Activated CD4-positive, alpha-beta T cell treated with anti-CD3 and anti-CD28 coated beads for 24 hours (primary cell): ENCODE measurements at places on chromosomes 13 and 19.

DNA sequence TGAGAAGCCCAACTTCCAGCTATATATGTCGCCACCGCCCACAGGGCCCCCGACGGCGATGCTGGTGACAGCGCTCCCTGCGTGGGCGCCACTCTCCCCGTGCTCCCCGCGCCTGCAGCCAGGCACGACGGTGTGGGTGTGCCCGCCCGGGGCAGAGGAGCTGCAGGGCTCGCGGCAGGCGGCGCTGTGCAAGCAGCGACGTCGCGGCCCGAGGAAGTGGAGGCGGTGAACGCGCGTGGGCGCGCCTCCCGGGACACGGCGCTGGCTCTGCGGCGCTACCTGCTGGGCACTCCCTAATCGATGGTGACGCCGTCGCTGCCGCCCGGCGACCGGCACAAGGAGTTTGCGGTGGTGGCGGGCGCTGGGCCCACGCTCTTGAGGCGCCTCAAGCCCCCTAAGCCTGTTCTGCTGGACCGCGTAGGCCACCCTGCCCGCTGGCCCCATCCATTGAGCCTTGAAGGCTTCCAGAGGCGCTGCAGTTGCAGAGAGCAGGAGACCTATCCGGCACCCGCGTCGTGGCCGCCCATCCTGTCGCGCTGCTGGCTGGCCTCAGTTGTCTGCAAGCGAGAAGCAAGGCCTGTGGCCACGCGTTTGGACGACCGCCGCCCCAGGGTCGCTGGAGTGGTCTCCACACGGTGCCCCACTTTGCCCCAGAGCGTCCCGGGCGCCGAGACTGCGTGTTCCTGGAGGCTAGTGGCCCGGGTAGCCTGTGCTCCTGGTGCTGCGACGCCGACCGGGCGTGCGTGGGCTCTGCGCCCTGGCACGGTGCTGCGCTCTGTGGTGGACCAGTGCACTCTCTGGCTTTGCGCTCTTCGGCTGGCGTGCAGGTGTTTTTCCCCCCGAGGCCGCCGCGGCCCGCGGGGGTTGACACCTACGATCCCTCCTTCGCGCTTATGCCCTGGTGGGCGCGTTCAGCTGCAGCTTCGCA, 23.1 kb downstream of the LRFN3 start:
- DNase-seq, result peak; percentile 61

GRCh38 chr13:24443366-24443765, 69.2 kb downstream of the PARP4 start:
- no peak for DNase-seq

- peak; percentile 56 for DNase-seq
Observed at GRCh38 chr19:41792513-41793413, 3.6 kb upstream of the CEACAM3 start.

GRCh38 chr19:35695895-35696422, 8.4 kb upstream of the ZBTB32 start:
- DNase-seq, result no peak

- DNase-seq, result no peak
Observed at GRCh38 chr19:41462497-41462896, 19.5 kb downstream of the ERICH4 start.

DNA sequence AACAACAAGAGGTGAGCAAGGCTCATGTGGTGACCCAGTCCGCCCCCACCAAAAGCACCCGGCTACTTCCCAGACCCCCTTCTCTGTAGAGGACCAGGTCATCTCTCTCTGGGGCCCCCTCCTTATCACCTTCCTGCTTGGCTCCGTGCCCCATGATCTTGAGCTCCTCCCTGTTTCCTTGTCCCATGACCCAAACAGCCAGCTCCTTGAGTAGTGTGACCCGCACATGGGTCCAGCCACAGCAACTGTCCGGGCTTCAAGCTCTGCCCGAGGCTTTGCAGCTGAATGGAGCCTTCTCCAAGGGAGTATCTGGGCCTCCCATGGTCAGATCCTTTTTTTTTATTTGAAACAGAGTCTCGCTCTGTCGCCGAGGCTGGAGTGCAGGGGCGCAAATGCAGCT, 61.8 kb downstream of the MYO9B start:
- no peak for DNase-seq

- DNase-seq, result no peak
Observed at GRCh38 chr13:111275382-111275781, 45.1 kb upstream of the TEX29 start.

GRCh38 chr19:8473648-8474476, 28.6 kb downstream of the PRAM1 start:
- DNase-seq, result no peak

DNA sequence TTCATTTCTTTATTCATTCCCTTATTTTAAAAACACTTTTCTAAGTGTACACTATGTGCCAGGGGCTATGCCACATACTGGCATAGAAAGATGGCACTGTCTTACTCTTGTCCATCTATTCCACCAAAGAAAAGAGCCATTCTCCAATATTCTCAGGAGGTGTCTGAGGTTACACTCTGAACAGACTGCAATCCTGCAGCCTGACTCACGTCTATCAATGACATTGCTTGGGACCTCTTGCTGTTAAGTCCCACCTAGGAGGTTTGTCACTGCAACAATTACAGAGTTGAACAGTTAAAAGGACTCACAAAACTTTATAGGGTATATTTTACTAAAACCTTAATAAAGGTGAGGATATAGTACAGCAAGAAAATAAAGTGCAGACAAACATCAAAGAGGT, 512.9 kb upstream of the HTR2A start:
- DNase-seq, result no peak

DNA sequence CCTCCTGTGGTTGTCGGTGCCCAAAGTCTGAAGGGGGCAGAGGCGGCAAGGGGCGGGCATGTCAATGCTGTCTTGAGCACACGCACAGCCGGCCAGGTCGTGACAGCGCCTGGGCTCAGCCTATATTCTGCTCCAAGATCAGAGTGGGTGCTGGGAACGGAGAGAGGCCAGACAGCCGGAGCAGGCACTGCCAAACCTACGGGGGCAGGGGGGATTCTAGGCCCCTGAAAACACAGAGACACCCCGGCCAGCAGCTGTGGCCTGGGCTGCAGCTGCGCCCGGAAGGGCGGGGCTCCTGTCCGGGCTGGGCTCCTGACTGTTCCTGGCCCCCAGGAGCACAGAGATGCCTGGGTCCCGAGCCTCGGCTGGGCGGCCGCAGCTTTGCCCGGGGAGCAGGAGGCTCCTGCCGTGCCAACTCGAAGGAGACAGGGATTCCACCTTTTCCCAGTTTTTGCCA, 2662.9 kb upstream of the PCDH20 start:
- no peak for DNase-seq

DNA sequence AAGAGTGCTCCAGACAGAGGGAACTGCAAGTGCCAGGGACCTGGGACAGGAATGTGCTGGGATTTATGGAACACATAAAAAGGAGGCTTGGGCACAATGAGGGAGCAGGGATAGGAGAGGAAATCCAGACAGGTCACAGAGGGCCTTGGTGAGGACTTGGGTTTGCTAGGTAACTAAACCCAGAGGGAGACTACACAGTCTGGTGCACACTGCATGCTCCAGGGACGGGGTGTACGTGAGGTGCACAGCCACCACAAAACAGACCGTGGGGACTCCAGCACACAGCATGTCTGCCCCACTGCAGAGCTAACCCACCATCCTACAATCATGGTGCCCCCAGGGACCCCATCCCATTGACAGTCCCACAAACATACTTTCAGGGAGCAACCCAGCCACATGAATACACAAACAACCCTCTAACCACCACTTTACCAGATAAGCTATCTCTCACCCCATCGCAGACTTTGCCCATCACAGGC, 5.5 kb upstream of the ZFP36 start:
- DNase-seq, result no peak

DNA sequence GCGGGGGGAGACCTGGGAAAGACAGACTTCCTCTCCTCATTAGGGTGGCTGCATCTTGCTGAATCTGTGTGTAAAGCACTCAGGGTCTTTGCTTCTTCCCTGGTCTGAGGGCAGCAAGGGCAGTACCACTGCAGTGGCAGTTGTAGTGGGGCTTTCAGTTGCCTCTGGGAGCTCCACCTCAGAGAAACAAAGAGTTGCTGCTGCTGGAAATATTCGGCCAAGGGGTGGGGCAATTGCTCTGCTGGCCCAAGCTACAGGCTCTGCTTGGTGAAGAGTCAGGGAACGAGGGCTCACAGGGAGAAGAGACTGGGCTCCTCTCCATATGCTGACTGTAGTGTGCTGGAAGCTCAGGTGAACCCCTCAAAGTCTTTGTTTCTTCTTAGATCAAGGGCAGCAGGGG, 52.5 kb downstream of the POSTN start:
- no peak for DNase-seq

DNA sequence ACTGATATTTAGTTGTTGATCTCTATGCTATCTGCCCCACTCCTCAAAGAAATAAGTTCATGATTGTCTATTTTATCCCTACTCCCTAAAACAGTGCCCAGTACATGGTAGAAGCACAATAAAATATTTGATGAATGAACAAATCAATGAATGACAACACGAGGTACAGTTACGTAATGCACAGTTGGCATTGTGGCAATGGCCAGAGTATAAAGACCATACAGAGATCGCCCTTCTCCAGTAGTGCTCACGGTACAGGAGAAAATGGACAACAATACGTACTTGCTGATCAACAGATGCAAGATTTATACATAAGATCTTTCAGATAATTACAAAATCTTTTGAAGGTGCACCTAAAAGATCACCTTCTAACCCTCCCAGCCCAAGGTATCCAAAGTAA, 225.4 kb downstream of the KLF12 start:
- DNase-seq, result no peak

- DNase-seq, result no peak
Observed at GRCh38 chr13:28469316-28469715, 25.6 kb downstream of the FLT1 start.

GRCh38 chr13:50198508-50198907, 183.3 kb downstream of the KCNRG start:
- no peak for DNase-seq

- no peak for DNase-seq
Observed at GRCh38 chr13:71237332-71237731, 629.7 kb downstream of the DACH1 start.

DNA sequence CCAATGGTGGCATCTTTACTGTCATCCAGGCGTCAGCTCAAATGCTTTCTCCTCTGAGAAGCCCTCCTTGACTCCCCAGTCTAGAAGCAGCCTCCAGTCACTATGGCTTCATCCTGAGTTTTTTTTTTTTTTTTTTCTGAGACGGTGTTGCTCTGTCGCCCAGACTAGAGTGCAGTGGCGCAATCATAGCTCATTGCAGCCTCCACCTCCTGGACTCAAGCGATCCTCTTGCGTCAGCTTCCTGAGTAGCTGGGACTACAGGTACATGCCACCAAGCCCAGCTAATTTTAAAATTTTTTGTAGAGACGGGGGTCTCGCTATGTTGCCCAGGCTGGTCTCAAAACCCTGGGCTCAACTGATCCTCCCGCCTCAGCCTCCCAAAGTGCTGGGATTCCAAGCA, 4.2 kb downstream of the NRTN start:
- no peak for DNase-seq

DNA sequence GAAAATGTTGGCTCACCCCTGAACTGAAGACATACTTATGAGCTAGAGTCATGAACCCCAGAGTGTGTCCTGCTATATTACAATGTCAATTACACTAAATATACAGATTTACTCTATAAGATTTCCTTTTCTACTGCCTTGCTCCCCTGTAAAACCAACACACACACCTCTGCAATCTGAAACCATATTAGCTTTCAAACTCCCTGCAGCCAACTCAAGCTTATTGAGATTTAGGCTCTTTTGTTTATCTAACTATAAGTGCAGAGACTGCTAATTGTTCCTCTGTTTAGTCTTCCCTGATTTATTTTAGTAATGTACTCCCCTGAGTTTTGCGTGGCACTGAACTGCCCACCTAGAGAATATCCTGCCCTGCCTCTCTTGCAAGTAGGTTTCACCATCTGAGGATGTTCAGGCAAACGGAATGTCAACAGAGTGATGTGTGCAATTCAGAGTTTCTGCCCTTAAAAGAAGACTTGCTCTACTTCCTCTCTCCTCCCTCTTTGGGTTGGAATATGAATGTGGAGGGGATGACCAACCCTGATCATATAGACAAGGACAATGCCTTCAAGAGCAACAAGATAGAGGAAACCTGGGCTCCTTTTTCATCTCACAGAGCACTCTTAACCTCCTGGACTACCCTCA, 22.3 kb downstream of the FAM216B start:
- DNase-seq, result no peak

DNA sequence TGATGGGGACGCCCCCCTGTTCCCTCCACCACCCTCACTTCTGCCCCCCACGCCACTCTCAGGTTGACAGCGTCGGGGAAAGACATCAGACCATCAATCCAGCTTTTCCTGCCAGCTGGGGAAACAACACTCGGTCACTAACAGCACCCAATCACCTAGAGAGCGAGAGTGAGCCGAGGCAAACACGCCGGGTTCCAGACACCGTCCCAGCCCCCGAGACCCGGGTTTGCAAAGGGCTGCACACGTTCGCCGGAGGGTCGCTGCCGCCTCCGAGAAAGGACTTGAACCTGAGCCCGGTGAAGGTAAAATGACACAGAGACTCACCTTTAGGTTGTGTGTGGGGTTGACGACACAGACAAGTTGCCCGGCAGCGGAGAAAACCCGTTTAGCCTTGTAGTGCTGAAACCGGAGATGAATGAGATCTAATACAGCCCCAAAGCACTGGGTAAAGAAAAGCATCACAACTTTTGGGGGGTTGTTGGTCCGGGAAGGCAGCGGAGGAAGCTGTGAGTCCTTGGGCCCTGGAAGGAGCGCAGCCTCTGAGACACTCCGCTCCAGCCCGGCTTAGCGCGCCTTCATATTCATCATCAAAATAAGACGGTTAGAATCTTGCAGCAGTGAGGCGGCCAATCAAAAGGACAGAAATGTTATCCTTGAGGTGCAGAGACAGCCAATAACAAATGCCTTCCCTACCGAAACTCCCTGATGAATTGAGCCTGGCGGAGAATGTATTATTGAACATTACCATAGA, at the start of gene SIAH3:
Gene SIAH3, minus strand, starts transcription at position 583 of the 751 bp plus-strand sequence. Its CDS starts 124 bp downstream, at position 459.
- no peak for DNase-seq

DNA sequence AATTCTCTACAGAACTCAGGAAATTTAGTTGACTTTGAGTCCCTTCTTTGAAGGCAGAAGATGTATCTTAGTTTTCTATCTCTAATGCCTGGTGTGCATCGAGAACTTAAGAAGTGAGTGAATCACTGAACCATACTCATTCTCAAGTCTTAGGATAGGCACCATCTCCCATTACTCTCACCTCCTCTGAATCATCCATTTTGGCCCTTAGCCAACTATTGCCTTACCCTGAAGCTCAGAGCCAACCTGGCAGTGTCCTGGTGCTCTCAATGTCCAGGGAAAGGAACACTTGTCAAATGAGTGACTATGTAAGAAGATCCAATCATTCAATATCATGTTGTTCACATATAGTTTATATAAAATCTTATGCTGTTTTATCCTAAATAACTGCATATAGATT, 146.6 kb downstream of the RGCC start:
- no peak for DNase-seq

DNA sequence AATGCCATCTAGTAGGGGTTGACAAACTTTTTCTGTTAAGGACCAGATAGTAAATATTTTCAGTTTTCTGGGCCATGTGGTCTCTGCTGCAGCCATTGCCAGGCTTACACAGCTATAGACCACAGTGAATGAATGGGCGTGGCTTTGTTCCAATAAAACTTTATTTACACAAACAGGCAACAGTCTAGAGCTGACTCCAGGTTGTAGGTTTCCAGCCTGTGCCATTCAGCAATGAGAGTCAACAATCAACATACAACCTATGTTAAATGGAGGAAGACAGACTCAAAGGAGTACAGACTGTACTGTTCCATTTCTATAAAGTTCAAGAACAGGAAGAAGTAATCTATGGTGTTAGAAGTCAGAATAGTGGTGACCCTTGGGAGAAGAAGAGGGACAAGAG, 15.2 kb upstream of the IZUMO2 start:
- DNase-seq, result no peak

- no peak for DNase-seq
Observed at GRCh38 chr19:18364826-18365528, 21.0 kb upstream of the GDF15 start.
